ENCODE measurements at places on chromosomes 2 and 18.

- DNase-seq, result no peak
These were observed 70.5 kb upstream of the ZNF516 start for GRCh38 chr18:76565238-76566173.

DNA sequence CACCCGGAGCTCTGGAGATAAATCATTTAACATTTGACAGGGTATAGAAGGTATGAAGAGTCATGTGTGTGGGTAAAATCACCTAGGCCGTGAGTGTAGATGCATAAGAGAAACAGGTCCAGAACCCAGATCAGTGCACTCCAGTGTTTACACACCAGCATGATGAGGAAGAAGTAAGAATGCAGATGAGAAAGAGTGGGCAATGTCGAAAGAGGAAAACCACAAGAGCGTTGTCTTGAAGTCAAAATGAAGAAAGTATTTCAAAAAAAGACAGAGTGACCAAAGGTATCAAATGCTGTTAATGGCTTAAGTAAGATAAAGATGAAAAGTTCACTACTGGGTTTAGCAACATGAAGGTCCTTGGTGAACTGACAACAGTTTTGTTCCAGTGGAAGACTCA is 32.0 kb upstream of the PLB1 start:
- DNase-seq, result no peak

DNA sequence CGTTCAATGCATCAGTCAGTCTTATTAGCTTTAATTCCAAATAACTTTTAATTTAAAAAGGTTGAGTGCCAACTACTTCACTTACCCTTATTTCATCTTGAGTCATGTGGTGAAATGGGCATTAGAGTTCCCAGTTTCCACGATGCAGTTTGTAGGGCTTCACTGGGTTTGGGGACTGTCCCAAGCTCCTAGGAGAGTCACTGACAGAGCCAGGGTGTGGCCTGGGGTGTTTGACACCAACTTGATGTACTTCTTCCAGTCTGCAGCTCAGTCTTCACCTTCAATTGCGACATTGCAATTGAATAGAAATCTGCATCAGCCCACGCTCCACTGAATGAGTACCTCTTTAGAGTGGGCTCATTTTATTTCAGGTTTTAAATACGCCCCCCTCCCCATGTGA is 165.3 kb downstream of the ARL4C start:
- DNase-seq, result no peak

GRCh38 chr18:3060667-3061580 is 48.0 kb upstream of the LPIN2 start:
- no peak for DNase-seq

- no peak for DNase-seq
These were observed 111.5 kb upstream of the ZNF236 start for GRCh38 chr18:76710646-76711520.

GRCh38 chr2:30631051-30631671 is 176.1 kb downstream of the CAPN13 start:
- DNase-seq, result no peak

DNA sequence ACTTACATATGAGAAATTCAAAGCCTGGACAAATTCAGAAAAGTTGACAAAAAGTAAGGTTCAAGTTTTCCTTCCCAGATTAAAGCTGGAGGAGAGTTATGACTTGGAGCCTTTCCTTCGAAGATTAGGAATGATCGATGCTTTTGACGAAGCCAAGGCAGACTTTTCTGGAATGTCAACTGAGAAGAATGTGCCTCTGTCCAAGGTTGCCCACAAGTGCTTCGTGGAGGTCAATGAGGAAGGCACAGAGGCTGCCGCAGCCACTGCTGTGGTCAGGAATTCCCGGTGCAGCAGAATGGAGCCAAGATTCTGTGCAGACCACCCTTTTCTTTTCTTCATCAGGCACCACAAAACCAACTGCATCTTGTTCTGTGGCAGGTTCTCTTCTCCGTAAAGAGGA is 17.0 kb downstream of the SERPINB8 start:
- DNase-seq, result no peak

- DNase-seq, result no peak
These were observed 29.3 kb upstream of the EPHA4 start for GRCh38 chr2:221601376-221601775.

DNA sequence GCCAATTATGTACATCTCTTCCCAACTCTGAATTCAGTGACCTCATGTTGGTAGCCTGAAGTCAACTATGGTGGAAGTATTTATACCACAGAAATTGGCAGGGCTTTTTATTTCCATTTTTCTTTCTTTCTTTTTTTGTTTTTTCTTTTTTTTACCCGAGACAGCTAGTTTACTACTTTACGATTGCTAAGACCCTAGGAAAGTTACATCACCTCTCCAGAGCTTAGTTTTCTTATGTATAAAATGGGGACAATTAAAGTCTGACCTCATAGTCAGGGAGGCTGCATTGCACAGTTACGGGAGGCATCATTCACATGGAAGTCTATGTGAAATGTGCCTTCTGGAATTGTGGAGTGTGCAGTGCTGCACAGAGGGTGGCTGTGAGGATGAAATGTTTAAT is 194.3 kb downstream of the MTX2 start:
- DNase-seq, result no peak

- no peak for DNase-seq
These were observed 69.5 kb downstream of the EPAS1 start for GRCh38 chr2:46366668-46367052.

- no peak for DNase-seq
These were observed 2.1 kb upstream of the ABCB6 start for GRCh38 chr2:219220652-219221402.

- no peak for DNase-seq
These were observed 47.8 kb downstream of the TEX51 start for GRCh38 chr2:126946318-126947102.

DNA sequence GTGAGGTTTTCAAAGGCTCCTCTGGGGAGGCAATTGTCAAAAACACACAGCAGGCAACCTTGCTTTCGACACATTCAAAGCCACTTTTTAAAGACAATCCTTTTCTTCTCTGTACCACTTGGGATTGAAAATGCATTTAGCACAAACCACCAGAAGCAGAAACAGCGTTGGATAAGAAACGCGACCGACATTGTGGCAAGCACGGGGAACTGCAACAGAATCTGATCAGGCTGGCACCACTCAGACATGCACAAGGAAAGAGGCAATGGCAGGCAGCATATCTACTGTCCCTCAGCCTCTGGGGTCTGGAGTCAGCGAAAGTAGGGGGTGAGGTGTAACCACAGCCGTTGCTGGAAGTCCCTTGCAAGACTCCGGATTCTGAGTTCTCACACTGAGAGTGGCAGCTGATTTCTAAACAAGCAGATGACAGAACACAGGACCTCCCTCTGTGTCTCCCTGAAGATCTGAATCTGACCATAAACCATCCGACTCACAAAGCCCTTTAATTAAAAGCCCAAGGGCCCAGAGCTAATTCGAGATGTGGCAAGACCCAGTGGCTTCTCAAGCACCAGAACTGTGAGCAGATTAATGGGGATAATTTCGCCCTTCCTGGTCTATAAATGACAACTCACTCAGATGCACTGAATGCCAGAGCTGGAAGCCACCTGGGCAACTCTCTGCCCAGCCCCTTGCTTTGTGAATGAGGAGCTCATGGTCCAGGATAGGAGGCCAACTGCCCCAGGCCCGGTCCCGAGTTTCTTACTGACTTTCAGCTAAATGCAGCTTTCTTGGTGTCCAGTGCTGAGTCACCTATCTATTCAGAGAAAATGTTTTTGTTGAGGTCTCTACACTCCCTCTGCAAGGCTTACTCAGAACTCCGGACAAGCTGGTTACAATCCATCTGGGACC is 29.6 kb downstream of the CYRIA start:
- no peak for DNase-seq

DNA sequence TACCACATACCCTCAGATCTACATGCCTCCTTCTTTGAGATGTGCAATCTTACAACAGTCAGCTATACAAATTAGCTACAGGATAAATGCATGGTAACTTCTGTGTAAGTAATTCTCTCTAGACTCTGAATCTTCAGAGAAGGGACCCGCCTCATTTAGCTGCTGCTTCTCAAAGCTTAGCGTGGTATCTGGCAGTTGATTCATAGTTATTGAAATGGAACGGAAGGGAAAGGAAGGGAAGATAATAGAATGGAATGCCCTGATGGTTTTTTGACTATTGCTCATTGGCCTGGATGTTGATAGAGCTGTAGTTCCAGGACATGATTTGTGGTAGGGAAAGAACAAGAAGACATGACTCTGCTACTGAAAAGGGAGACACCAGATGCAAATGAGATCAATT is 498.1 kb upstream of the CRIM1 start:
- no peak for DNase-seq

- no peak for DNase-seq
These were observed 110.3 kb upstream of the ODC1 start for GRCh38 chr2:10558281-10559030.

DNA sequence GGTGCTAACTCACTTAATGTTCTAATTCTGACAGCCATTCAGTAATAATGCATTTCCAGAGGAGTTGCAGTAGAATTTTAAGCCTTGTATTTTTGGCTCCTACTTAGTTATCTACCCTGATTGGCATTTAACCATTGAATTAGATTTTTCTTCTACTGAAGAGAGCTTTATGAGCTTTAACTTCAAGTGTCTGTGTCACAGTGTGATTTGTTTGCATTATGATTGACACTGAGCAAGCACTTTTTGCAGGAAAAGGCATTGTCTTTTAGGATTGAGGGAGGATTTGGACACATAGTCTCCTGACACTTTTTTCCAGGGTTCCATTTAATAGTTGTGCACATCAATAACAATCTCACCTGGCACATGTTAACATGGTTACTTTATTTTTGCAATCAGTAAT is 26.7 kb downstream of the LYPD6 start:
- no peak for DNase-seq

- DNase-seq, result no peak
These were observed 200.5 kb downstream of the HRH4 start for GRCh38 chr18:24660956-24661355.

GRCh38 chr2:7758073-7758759 is 841.0 kb downstream of the RNF144A start:
- no peak for DNase-seq

DNA sequence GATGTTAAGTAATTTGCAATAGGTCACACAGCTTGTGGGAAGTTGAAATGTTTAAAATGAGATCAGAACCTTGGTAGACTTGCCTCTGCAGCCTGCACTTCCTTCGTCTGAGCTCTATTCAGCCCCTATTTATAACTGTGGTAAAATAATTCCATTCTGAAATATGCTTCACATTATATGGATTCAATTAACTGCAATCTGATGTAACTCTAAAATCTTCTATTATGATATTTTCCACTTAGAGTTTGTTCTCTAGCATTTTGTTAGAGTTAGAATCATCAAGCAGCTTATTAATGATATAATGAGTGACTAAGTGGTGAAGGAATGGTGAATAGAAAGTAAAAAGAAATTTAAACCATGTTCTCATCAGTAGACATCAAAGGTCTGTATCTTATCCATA is 139.6 kb upstream of the ARHGAP28 start:
- DNase-seq, result no peak

GRCh38 chr2:240876035-240876474 is 7.4 kb downstream of the AGXT start:
- DNase-seq, result no peak

GRCh38 chr2:41963661-41964525 is 83.9 kb upstream of the PKDCC start:
- DNase-seq, result no peak

- DNase-seq, result no peak
These were observed 43.9 kb downstream of the ACVR2A start for GRCh38 chr2:147888680-147889079.

GRCh38 chr2:207881902-207882301 is 112.2 kb upstream of the FZD5 start:
- no peak for DNase-seq

DNA sequence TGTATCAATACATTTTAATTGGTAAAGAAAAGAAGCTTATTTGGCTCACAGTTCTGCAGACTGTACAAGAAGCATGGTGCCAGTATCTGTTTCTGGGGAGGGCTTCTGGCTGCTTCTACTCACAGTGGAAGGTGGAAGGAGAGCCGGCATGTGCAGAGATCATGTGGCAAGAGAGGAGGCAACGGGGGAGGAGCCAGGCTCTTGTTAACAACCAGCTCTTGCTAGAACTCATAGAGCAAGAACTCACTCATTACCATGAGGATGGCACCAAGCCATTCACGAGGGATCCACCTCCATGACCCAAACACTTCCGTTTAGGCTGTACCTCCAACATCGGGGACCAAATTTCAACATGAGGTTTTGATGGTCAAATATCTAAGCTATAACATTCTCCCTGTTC is 7.5 kb downstream of the PARD6G start:
- no peak for DNase-seq

DNA sequence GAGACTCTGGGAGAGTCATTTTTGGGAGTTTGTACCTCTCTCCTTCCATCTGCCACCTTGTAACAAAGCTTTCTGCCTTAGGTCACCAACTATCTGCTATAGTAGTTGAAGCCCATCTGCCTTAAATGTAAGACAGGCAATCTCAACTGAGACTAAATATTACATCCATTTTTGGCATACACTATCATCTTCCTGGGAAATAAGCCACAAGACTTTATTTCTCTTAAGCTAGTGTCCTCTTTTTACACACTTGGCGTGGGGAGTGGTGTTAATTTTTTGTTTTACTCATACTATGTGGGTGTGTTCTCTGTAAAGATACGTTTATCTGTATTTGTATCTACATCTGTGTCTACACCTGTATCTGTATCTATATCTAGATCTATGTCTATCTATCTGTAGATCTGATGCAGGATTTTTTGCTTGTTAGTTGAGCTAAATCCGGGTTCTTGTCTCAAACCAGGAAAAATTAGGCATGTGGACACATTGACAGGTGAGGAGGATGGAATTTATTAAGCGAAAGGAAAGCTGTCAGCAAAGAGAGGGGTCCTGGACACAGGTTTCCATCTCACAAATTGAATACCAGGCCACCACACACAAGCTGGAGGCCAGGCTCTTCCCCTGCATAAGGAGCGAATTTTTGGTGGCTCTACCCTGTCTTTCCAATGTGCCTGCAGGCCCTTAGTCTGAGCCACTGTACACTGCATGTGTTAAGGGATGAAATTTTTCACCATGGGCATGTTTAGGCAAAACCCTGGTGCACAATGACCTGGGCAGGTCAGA is 64.8 kb upstream of the RND3 start:
- DNase-seq, result no peak

DNA sequence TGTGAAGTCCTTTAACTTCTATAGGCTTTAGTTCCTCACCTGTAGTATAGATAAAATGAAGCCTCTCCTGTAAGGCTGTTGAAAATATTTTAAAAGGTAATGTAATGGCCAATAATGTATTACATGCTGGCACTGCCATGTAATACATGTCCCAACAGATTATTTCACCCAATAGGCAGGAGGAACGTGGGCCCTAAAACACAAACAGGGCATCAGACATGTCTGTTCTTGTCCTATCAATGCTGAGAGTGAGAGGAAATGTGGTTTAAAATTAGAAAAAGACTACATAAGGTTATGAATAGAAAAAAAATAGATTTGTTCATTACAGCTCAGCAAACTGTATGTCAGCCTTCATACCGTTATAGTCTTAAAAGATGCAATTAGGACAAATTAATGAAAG is 492.7 kb upstream of the DDX18 start:
- no peak for DNase-seq

- DNase-seq, result no peak
These were observed 82.4 kb downstream of the DTNB start for GRCh38 chr2:25590921-25591505.

Data from activated CD8-positive, alpha-beta memory T cell treated with anti-CD3 and anti-CD28 coated beads for 4 hours (primary cell).